ENCODE measurements at places on chromosomes 13 and 19.
A peak's percentile ranks its signal among the peaks of the same experiment; 100 is the strongest.

- no peak for DNase-seq
Observed at GRCh38 chr13:48042894-48043293, 5.4 kb downstream of the NUDT15 start.

DNA sequence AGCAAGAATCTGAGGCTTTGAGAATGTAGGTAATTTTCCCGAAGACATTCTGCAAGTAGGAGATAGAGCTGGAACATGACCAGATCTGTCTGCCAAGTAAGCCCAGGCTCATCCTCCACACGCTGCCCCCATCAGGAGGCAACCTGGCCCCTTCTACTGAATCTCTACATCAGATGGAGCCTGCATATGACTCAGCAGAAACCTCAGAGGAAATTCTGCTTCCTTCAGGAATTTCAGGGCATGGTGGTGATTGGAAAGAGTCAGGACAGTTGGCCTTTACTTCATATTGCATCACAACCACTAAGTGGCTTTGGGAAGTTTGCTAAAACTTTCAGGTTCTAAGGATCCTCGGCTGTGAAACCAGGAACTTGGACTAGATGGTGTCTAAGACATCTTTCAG is 85.2 kb downstream of the LRRC63 start:
- DNase-seq: no peak

DNA sequence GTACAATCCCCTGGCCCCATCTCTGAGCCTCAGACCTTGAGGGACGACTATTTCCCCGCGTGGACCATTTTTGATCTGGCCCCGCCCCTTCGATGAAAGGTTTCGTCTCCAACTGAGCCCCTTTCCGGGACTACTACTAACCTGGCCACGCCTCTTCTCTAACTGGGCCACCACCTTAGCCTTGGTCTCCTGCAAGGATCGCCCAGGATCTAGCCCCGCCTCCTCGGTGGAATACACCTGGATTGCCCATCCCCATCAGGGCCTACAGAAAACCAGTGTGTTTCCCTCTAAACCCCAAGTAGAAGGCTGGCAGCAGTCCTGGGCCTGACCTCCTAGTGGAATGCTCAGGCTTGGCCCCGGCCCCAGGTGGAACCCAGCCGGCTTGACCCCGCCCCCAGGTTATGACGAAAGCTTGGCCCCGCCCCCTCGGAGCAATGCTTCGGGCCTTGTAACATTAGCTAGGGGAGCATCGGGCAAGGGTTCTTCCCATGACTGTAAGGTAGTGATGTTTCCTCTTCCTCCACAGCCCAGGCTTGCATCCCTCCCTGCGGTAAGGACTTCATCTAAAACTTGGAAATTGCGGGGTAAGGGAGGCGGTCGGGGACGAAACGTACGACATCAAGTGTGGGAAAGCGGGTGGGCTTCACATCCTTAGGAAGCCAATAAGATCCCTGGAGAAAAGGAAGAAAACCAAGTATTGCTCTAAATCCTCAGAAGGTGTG is 9.1 kb downstream of the SPACA6 start:
- peak; percentile 27 for DNase-seq

DNA sequence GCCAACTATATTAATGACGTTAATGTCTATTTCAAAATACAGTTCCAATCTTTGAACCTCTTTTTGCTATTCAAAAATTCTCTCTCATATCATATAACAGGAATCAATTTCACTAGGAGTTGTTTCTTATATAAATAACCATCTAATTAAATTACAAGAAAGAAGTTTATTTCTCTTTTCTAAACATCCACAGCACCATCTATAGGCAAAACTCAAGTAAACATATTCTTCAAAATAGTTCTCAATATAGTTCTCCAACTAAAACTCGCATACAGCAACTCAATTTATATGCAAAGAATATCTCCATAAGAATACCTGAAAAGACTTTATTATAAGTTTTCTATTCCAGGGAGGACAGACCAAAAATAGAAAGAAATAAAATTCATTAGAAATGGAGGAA is 65.6 kb downstream of the RBM26 start:
- DNase-seq: no peak

DNA sequence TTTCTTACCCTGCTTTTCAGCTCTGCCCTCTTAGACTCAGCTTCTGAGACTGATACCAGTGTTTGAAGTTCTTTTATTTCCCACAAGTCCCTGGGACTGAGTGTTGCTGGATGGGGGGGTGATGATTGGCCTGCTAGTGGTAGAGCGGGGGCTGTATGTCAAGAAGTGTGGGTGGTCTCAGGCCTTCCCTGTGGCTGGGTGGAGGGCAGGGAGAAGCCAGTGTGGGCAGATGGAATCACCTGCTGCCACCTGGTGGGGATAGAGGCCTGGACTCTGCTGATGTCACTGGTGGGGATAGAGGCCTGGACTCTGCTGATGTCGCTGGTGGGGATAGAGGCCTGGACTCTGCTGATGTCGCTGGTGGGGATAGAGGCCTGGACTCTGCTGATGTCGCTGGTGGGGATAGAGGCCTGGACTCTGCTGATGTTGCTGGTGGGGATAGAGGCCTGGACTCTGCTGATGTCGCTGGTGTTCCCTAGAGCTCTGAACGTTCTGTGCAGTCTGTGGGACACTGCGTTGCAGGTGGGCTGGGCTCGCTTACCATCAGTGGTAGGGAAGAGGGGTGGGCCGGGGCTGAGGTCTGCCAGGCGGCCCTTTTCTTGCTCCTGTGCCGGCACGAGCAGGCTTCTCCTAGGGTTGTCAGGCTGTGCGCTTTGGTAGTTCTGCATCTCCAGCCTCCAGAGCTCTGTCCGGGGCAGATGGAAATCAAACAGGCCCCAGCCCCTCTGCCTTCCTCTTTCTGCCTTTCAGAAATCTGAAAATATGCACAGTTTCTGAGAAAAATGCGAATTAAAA is 101.3 kb downstream of the ARHGEF7 start:
- peak; percentile 67 for DNase-seq

DNA sequence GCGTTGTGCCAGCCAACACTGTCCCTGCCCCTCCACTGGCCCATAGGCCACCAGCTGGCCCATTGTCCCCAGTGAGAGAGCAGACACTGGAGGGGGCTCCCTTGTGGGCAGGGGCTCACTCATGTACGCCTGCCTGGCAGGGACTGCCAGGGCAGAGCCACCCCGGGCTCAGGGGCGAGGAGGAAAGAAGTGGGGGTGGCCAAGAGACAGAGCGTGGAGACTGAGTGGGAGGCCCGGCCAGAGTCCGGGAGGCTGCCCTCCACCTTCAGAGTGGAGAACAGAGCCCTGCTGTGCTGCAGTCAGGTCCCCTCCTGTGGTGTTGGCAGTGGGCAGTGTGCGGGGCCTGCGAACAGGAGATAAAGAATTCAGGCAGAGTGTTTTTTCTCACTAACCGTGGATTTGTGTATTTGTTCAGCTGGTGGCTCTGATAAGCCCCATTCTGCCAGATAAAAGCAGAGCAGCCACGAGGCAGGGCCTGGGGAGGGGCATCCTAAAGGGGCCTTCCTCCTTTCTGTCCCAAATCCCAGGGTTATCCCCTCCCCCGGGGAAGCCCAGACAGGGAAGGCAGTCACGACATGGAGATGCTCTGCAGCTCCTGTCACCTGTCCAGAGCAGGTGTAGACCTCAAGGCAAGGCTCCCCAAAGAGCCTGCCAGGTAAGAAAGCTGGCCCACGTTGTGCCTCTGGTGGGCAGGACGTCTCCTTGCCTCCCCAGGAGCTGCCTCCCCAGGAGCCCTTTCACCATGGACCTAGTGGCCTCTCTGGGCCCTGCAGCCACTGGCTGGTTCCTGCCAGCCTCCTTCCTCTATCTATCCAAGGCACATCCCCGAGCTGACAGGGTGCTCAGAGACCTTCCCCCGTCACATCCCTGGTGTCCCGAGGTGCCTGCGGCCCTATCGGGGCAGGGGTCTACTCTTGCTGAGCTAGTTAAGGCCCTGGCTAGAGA is 33.0 kb downstream of the LYL1 start:
- DNase-seq: peak; percentile 54

DNA sequence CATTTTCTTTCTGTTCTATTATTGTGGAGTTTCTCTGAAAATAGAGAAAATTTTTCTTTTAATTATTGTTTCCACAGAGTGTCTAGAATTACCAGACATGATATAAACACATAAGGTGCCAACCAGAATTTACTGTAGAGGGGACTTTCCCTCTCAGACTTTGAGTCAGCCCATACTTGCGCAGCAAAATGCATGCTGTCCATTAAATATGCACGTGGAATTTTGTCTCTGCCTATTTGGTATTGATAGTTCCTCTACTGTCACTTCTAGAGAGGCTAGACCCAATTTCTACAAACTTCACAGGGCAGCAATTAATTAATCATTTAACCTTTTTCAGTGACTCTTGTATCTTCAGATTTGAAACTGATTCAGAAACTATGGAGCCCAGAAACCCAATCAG is 8.9 kb downstream of the ZNF93 start:
- no peak for DNase-seq

DNA sequence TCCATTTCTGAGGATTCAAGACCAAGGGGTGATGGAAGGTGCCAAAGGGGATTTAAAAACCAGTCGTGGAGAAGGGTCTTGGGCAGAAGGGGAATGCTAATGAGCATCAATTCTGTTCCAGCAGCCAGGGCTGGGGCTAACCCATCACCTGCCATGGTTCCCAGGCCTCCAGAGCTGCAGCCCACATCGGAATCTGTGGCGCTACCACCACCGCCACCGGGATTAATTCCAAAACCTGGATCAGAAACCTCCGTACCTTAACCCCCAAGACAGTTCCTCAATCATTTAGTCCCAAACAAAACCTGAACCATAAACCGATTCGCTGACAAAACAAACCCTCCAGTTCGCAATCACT is 583 bp downstream of the ZNF615 start:
- DNase-seq: peak; percentile 53

DNA sequence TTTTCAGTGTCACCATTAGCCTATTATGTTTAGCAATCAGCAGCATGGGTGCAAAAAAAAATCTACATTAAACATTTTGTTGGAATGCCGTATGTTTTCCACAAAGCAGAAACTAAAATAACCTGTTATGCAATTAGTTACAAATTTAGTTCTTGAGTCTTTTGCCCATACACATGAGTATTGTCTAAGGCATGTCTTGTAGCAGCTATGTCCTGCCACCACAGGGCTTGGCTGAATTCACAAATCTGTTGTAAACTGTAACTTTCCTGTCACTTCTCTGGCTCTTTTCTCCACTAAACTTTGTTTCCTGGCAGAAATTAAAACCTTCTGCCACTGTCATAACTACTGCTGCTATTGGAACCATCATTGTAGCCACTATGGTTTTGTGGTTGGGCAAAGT is 277.9 kb upstream of the SPRY2 start:
- no peak for DNase-seq

DNA sequence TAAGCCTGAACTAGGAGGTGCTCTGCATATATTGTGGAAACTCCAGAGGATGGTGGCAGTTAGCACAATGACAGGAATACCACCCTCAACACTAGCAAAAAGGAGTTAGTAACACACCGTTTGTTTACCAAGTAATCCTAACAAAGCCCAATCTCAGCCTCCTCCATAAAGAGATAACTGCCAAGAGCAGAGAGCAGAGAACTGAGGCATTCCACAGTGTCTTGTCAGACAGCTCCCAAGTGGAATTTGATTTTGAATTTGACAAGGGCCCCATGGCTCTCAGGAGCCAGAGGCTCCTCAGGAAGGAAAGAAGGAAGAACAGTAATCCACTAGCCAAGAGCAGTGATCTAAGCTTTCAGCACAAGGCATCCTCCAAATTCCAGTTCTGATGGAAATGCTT is 298.6 kb downstream of the DCLK1 start:
- DNase-seq: no peak

- DNase-seq: peak; percentile 69
Observed at GRCh38 chr13:90502153-90502552, 845.3 kb upstream of the MIR17HG start.

GRCh38 chr13:50919277-50919676 is 9.7 kb downstream of the RNASEH2B start:
- DNase-seq: no peak

DNA sequence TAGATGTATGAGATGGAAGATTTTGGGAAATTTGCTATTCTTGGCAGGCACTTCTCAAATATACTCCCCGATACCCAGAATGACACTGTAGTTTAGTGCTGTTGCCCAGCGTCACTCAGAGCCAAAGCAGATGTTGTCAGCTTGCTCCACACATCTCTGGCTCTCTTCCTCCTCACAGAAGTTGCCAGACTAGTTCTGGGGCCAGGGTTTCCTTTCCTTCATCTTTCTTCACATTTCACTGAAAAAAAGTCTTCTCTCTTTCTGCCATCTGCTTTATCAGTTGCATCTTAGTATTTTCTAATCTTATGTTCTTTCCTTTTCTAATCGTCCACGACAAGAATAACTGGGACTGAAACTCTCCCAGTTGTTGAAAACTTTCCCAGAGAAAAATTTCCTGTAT is 251.4 kb downstream of the RGCC start:
- no peak for DNase-seq

GRCh38 chr13:43389573-43389972 is 366.2 kb downstream of the DNAJC15 start:
- DNase-seq: no peak

DNA sequence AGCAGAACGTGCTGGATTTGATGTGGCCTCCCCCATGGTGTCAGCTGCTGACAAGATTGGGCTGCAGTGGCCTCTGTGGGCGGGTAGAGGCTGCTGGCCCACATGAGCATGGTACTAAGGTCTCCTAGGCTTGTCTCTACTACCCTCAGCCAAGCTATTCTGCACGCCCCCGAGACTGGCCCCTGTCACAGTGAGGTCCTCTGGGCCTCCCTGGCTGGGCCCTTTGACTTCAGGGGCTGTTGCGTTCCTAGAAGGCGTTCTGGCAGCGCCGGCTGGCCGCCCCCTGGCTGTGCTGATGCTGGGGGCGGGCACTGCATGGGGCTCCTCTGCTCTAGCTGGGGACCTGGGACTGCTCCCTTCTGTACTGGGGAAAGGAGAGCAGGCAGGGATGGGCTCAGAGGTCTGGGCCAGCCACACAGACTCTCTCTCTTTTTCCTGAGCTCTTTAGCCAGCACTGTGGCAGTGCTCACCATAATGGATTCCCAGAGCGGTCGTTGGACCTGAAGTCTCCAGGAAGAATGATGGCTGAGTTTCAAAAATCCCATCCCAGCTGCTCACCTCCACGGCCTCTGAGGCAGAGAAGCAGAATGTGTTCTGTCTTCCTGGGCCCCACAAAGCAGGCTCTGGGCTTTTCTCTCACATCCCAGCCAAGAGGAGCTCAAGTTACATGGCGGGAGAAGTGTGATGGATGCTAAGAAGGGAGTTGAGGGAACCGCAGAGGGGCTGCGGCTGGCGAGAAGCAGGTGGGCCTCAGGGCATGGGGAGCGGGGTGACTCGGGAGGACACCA is 32.3 kb downstream of the TSSK6 start:
- no peak for DNase-seq

DNA sequence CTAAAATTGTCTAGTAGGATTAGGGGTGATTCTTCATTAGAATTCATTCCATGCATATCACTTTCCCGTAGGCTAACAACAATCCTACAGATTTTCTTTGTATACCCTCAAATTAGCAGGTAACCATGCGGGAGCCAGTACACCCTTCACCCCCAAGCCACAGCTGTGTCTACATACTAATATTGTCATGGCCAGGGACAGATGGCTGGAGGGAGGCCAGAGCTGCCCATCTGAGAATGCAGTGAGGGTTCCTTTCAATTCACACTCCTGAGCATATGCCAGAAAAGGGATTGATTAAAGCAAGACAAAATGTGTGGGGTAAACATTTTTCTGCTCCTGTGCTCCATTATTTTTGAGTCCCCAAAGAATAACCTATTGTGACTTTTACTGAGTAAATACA is 68.9 kb downstream of the FREM2 start:
- peak; percentile 94 for DNase-seq

GRCh38 chr13:86425170-86425815 is 626.1 kb upstream of the SLITRK6 start:
- peak; percentile 60 for DNase-seq
